Stimulated activated CD4-positive, alpha-beta T cell treated with anti-CD3 and anti-CD28 coated beads, TNF-alpha, amount 100 ng/mL, for 24 hours (primary cell): ENCODE measurements at places on chromosomes 7 and 10.

- peak; percentile 41 for DNase-seq
Observed at GRCh38 chr10:131790021-131790420, 110.8 kb upstream of the PPP2R2D start.

DNA sequence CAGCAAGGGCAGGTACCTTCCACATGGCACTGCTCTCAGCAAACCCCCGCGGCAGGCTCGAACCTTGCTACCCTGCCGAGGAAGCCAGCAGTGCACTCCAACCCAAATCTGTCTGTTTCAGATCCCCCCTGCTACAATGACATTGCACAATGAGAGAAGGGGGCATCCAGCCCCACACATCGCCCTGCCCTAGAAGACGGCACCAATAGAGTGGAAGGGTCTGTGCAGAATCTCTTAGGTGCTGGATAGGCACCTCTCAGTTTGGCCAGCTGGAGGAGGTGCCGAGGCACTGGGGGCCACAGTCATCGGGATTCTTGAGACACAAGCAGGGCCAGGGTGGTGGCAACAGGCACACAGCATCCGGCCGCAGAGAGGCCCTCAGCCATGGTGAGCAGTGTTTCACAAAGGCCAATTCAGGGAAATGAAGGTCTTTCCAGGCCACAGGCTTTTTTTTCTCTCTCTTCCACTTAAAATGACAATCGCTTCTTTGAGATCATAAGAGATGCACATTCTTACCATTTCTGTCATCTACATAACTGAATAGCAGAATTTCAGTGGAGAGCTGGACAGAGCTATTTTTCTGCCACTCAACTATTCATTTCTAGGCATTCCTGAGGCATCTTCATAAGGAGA is 281.3 kb downstream of the TNS3 start:
- DNase-seq, result no peak

GRCh38 chr7:99365318-99366141 is 9.0 kb upstream of the ARPC1B start:
- peak; percentile 32 for DNase-seq

GRCh38 chr7:20005081-20005480 is 212.1 kb downstream of the MACC1 start:
- no peak for DNase-seq

DNA sequence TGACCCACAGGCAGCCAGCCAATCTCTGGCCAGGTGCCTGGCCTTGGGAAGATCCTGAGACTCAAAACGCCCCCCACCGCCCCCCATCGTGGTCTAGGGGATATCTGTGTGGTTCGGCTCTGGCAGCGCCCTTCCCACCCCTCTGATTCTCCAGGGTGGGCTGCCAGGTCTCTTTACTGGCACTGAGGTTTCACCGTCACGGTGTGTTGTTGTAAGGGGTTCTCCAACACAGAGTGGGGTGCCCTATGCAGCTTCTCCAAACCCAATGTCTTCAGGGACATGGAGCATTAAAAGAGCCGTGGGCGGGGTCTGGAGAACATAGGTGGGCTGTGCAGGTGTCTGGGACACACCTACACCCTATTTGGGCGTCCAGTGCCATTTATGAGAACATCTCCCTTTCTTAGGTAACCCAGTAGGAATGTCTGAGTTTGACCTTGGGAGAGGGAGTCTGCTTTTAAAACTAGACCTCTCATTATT is 1.5 kb downstream of the MAFK start:
- no peak for DNase-seq

GRCh38 chr10:6382081-6382480 is 179.3 kb downstream of the PFKFB3 start:
- peak; percentile 28 for DNase-seq

- no peak for DNase-seq
Observed at GRCh38 chr10:87579563-87579962, 74.9 kb downstream of the MINPP1 start.

GRCh38 chr7:5636446-5636835 is 145.0 kb downstream of the RNF216 start:
- DNase-seq, result no peak

- no peak for DNase-seq
Observed at GRCh38 chr10:100519311-100520051, at the start of gene SEC31B. TSS of gene SEC31B (minus strand) at chr10:100519861. CDS start at chr10:100516952, 2,909 bp downstream.

GRCh38 chr10:79437111-79437814 is 8.2 kb downstream of the ZCCHC24 start:
- DNase-seq, result no peak

- DNase-seq, result no peak
Observed at GRCh38 chr7:35802649-35803048, 1.8 kb downstream of the SEPTIN7 start.

- no peak for DNase-seq
Observed at GRCh38 chr10:121791761-121792160, 136.1 kb downstream of the ATE1 start.

- no peak for DNase-seq
Observed at GRCh38 chr7:72032934-72033333, 379.2 kb downstream of the CALN1 start.

DNA sequence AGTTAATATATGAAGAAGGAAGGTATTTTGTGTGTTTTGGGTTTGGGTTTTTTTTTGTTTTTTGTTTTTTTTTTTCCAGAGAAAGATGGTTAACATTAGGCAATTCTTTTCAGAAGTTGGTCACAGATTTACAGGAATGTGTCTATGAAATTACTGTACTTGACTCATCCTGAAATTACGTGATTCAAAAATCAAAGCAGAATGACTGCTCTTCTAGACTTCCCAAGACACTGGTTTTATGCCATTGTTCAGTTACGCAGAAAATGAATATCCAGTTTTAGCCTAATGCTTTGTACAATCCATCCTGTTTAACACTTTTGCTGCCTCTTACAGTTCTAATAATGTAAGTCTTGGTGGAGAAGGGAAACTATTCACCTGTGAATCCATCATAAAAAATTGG is 39.7 kb upstream of the CELF2 start:
- DNase-seq, result no peak

- DNase-seq, result no peak
Observed at GRCh38 chr10:62414359-62414758, 40.2 kb downstream of the ZNF365 start.

DNA sequence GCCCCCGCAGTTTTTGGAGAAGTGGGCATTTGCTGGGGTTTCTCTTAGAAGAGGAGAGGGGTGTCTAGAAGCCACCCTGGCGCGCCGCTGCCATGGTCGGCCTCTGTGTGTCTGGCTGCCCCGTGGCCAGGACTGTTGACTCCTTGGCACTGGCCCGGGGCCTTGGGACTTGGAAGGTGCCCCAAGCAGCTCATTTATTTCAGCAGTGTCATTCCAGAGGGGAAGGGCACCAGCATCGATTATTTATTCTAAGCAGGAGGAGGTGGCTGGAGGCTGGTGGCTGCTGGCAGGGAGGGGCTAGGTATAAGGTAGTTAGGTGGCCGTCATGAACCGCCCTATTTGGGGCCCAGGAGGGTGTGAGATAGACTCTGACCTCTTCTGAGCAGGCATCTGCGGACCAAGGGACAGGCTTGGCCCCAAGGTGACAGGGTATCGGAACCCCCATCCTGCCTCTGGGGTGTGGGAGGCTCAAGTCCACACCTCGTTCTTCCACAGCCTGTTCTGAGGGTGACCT is 1.6 kb downstream of the GTF2IRD1 start:
- DNase-seq, result no peak

DNA sequence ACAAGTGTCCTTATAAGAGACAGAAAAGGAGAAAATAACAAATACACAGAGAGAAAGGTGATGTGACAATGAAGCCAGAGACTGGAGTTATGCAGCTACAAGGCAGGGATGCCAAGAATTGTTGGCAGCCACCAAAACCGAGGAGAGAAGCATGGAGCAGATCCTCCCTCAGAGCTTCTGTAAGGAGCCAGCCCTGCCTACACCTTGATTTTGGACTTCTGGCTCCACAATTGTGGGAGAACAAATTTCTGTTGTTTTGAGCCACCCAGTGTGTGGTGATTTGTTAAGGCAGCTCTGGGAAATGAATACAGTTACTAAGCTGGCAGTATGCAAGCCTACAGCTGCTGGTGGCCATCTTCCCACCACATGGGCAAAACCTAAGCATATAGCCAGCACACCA is 163.6 kb downstream of the GRM8 start:
- DNase-seq, result no peak

- DNase-seq, result no peak
Observed at GRCh38 chr10:28276384-28276783, 26.5 kb downstream of the MPP7 start.

GRCh38 chr10:88205842-88206446 is 342.5 kb downstream of the PTEN start:
- DNase-seq, result no peak

DNA sequence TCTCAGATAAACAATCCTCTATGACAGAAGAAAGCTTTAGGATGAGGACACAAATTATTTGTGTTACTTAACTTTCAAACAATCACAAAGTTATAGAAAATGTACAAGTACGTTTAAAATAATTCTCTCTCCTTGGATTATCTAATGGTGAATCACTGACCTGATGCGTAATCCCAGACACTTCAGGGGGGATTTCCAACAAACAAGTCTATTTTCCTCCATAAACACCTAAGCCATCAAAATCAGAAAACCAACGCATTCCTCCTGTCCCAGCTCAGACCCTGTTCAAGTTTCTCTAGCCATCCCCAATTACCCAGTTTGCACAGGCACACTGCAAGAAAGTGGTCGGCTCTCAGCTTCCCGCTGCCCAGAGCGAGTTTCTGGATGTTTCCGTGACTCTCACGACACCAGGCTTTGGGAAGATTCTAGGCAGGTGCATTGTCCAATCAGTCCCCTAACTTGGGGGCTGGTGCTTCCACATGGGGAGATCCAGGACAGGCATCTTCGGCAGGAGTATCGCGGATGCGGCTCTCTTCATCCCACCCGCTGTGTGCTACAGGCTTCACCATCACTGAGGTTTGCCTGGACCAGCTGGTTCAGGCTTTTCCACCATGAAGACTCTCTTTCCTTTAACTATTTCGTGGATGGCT is 200.0 kb downstream of the ZMYND11 start:
- no peak for DNase-seq

DNA sequence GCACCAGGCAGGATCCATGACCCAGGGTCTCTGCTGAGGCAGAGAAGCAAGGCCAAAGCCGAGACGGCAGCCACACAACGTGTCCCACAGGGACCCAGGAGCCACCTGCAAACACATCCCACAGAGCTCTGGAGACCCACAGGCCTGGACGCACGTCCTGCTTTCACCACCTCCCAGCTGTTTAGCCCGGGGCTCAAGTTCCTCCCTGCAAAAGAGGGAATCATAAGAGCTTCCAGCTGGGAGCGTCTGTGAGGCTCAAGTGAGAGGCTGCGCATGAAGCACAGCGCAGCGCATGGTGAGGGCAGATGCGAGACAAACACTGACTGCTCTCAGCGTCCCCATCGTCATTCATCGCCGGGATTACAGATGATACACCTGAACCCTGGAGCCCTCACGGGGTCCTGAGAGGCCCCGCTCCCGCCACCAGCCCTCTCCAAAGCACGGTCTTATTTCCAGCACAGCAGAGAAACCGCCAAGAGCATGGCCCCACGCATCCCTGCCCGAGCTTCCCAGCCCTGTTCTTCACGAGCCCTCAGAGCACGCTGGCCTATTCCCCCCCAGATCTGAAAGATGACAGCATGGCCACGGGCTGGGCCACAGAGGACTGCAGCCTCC is 88.7 kb downstream of the MAD1L1 start:
- no peak for DNase-seq

DNA sequence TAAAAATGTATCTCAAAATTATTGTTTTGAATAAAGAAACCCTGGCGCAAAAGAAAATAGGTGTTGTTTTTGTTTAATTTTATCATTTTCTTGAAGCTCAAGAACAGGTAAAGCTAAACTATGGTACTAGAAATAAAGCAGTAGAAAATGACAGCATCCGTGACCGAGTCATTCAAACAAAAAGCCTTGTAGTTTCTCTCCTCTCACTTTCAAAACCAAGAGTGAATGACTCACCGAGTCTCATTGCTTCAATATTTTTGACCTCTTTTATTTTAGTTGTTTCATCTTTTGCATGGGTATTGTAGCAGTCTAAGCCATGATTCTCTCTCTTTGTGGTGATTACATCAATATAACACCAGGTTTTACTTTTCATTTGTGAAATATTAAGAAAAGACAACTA is 396.5 kb downstream of the POM121L12 start:
- no peak for DNase-seq

DNA sequence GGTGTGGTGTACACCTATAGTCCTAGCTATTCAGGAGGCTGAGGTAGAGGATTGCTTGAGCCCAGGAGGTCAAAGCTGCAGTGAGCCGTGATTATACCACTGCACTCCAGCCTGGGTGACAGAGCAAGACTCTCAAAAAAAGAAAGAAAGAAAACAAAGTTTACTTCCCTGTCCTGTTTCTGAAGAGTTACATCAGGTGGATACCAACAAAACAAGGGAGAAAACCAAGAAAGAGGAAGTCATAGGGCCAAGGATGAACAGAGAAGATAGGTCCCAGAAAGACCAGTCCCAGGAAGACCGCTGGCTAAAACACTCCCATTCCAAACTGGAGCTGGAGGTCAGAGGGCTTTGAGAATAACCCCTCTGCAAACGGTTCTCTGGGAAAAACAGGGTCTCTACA is 13.5 kb downstream of the MACROH2A2 start:
- DNase-seq, result no peak

- no peak for DNase-seq
Observed at GRCh38 chr10:101967119-101967518, 88.9 kb downstream of the ARMH3 start.

DNA sequence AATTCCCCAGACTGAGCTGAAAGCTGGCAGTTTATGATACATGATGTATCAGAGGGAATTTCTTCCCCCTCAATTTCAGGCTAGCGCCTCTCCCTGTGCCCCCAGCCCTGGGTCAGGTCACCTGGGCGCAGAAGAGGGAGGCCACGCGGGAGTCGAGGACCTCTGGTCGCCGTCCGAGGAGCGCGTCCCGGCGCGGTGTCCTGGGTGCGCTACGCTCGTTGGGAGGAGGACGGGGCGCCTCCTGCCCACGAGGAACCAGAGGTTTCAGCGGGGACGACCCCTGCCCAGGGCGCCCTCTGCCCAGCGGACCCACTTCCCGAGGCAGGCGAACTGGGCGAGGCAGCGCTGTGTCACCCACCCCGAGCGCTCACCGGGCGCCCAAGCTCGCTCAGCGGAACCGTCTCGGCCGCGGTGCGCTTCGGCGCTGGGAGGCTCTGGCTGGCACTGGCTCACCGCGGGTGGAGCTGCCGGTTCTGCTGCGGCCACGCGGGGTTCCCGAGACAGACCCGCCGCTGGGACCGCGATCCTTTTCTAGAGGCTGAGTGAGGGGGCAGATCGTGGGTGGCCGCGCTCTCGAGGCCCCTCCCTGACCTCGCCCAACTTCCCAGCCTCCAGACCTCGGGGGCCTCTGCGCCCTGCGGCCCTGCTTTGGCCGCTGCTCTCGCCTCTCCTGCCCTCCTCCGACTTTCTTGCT is at the start of gene FAM237B:
FAM237B (minus strand) TSS at position 504 of the 694 bp plus-strand sequence. CDS start 1,556 bp downstream, outside the sequence.
- peak; percentile 10 for DNase-seq

GRCh38 chr10:48364659-48365405 is 58.4 kb downstream of the MAPK8 start:
- DNase-seq, result no peak

GRCh38 chr10:78963074-78964034 is 105.4 kb upstream of the ZMIZ1 start:
- DNase-seq, result no peak
